ENCODE measurements at places on chromosomes 5 and 9.

DNA sequence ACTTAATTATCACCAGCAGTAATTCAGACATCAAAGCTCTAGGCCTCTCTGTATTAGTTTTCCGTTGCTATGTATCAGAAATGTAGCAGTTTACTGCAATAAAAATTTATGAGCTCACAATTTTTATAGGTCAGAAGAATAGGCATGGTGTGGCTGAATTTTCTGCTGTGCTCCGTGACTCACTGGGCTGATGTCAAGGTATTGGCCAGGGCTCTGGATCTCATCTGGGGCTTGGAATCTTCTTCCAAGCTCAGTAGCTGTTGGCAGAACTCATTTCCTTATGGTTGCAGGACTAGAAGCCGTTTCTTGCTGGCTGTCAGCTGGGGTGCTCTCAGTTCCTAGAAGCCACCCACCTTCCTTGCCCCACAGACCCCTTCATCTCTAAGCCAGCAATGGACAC is 66.3 kb downstream of the PSAT1 start:
- DNase-seq: no peak

DNA sequence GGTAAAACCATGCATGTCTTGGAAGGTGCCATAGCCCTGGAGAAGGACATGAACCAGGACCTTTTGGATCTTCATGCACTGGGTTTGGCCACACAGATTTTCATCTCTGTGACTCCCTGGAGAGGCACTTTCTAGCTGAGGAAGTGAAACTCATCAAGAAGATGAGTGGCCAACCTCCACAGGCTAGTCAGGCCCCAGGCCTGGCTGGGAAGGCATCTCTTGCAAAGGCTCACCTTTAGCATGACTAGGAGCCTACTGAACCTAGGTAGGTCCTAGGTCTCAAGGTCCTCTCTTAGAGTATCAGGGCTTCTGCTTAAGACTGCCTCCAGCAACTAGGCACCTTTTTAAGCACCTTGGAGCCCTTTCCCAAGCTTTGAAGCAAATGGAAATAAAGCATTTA is 1448.7 kb upstream of the ACO1 start:
- DNase-seq: no peak

DNA sequence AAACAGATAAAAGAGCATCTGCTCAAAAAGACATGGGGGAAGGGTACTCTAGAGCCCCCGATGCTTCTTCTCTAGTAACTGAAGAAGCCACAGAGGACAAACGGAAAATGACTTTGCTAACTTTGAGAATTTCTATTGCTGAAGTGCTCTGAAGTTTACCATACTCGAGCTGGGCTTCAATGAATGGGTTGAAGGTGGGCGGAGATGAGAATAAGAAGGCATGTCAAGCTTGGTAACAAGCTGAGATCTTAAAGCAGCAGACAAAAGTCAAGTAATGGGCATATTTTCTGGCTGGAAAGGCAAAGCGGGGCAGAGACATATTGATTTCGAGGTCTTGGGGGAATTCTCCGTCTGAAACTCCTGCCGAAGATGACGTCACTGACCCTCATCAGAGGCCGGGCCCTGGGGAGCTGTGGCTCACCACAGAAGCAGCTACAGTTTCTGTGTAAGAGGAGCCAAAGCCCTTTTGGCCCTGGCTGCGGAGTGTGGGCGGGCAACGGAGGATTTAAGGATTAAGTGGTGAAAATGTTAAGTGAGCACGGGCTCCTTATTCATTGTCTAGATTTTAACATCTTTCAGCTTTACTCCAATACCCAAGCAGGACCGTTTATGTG is 115.8 kb upstream of the SLIT3 start:
- DNase-seq: no peak

- DNase-seq: no peak
Measured at GRCh38 chr9:124277420-124277819, 19.7 kb downstream of the NEK6 start.

DNA sequence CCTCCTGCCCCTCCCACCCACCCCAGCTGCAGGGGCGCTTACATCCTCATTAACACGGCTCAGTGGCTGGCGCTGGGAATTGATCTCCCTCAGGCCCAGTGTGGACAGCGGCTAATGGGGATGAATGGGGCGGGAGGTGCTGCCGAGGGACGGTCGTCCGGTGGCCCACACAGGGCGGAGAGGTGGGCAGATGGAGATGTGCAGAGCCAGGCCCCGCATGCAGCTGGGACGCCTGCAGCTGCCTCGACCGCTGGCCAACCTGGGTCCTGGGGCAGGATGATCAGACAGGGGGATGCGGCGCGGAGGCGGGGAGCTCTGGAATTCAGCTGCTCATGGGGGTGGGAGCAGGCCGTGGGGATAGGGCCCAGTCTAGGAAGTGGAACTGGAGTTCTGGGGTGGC is 17.6 kb downstream of the TSPAN17 start:
- DNase-seq: no peak

GRCh38 chr9:29555502-29555901 is 1982.2 kb upstream of the C9orf72 start:
- DNase-seq: no peak

DNA sequence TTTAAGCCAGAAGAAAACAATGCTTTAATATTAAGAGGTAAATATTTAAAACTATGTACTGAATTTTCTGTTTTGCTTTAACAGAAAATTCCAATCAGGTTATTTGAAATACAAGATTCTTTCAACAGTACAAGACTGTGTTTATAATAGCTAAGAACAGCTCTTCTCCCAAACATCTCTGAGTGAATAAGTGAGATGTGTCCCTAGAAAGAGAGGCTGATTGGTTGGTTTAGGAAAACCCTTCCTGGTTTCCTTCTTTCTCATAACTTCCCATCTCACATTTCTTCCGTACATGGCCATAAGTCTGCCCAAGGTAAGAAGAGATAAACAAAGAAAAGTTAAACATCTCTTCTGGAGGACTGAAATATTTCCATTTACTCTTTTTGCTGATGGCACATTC is 145.9 kb downstream of the FANCC start:
- no peak for DNase-seq

GRCh38 chr5:151570512-151571269 is 20.4 kb downstream of the FAT2 start:
- DNase-seq: no peak

GRCh38 chr5:5979377-5979760 is 399.0 kb downstream of the MED10 start:
- DNase-seq: no peak

- DNase-seq: peak; percentile 75
Measured at GRCh38 chr5:169637085-169637548, at the start of gene DOCK2. TSS of gene DOCK2 (plus strand) at chr5:169637275. CDS start at chr5:169637327, 52 bp downstream.

DNA sequence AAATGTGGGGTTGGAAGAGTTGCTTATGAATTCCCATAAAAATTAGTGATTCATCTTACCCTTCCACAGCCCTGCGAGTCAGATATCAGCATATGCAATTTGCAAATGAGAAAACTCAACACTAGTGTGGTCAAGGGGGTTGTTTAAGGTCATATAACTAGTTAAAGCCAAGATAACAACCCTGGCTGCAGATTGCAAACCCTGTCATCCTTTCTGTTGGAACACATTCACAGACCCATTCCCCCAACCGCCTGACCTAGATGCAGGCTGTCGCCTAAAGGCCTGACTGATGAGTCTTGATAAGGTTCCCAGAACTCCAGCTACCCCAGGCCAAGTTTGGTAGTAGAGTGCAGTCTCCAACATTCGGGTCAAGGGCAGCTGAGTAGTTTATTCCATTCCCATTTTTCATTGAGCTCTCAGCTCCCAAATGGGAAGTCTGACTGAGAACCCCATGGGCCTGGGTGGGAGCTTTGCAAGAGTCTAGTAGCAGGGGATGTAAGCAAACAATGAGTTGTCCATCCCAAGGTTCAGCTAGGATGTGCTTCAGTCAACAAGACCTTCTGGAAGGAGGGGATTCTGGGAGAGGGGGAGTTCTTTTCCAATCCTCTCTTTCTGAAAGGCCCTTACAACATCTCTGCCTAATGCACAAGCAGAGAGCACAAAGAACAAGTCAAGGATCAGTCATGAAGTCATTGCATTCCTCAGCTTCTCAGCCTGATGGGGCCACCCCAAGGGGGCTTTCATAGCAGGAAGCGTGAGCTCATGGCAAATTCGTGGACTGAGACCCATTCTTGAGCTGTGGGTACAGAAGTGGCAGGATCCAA is 40.3 kb downstream of the ADAM19 start:
- DNase-seq: no peak

GRCh38 chr5:96283589-96283988 is 149.5 kb downstream of the PCSK1 start:
- DNase-seq: no peak

DNA sequence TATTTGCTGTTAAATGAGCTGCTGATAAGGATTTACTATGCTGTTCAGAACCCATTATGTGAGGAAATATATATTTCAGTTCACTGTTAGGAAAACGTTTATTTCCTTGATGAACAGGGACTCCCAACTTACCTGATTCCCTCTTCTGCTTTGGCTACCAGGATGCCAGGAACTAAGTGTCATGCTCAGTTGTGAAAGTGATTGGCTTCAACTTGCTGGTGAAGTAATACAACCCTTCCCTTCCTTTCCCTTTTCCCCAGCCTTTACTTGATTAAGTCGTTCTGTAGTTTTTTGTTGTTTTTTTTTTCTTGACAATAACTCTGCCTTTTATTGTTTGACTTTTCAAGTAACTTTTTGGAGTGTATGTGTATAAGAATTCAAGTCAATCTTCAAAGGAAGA is 309.3 kb downstream of the DOCK8 start:
- DNase-seq: no peak
